ENCODE measurements at places on chromosomes 7 and 10.

DNA sequence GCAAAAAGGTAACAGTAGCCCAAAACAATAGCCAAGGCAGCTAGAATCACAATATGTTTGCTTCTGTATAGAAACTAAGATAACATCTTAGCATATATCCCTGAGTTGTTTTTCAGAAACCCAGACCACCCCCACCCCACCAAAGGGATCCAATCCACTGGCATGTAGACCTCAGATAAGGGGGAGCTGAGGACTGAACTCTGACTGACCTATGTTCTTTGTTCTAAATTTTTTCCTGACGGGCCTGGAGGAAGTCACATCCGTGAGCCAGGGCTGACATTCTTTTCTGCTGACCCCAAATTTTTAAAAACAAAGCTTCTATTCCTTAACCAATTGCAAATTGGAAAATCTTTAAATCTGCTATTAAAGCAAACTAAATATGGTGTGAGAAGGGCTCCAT, 493.9 kb upstream of the IGFBP3 start:
- DNase-seq = no peak

GRCh38 chr7:38394660-38395059, 121.2 kb upstream of the TARP start:
- no peak for DNase-seq

DNA sequence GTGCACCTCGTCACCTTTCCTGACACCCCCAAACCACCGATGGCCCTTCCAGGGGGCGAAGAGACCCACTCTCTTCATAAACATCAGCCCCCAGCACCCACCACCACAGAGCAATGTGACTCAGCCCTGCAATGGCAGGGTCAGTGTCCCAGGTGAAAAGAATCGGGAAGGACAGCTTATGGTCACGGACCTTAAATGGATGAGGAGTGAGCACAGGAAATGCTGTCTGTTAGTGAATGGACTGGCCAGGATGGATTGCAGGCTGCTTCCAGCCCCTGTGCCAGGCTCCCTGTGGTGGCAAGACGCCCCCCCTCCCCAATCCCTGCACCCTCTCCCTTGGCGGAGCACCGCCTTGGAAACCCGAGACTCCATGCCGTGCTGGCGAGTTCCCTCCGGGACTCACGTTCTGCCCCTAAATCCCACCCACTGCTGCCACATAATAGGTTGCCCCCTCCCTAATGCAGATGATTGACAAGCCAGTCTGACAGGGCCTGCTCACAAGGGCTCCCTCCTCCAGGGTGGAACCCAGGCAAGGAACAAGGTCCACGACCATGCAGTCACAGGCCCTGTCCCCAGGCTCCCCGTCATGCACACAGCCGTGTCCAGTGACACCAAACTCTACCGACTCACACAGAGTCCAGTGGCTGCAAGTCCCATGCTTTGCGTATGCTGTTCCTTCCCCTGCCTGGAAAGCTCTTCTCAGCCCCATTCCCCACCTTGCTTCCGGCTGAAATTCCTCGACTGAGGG, 7.3 kb downstream of the ASB13 start:
- DNase-seq = no peak

GRCh38 chr10:7948371-7949000, 106.0 kb upstream of the GATA3 start:
- no peak for DNase-seq

DNA sequence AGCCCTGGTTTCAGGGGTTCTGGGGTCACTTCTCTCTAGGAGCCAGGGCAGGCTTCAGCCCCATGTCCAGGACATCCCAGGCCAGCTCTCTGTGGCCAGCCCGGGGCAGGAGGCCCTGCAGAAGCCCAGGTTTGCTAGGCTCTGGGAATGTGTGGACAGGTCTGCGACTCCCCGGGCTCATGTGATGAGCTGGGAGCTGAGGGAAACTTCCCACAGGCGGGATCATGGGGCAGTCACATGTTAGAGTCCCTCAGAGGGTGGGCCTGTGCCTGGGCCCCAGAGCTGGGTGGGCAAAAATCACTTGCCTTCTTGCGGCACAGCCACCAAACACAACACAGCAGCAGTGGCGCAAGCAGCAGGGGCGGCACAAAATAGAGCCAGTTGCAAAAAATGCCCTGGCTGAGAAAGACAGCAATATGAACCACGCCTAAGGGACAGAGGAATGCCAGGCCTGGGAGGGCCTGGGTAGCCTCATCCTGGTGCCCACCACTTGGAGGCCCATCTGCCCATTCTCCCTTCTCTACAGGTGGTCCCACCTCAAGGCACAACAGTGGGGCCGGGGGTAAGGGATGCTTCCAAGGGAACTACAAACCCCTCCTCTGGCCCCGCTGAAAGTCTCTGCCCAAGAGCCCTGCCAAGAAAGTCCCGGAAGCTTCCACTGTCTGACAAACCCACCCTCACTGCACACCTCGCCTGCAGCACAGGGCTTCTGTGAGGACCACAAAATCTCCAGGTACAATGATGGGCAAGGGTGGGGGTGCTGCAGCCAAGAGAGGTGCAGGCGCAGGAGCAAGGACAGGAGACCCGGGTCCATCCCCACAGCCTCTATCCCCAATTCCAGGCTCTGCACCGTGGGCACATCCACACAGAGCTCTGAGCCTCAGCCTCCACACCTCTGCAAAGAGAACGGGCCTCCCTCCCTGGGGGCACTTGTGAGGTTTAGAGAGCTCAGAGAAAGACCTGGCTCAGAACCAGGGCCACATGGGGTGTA, 34.6 kb upstream of the ANTXRL start:
- no peak for DNase-seq

DNA sequence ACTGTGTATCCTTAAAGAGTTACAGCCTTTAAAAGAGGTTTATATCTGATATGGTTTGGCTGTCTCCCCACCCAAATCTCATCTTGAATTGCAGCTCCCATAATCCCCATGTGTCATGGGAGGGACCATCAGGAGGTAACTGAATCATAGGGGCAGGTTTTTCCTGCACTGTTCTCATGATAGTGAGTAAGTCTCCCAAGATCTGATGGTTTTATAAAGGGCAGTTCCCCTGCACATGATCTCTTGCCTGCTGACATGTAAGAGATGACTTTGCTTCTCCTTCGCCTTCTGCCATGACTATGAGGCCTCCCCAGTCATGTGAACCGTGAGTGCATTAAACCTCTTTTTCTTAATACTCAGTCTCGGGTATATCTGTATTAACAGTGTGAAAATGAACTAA, 9.7 kb downstream of the RTKN2 start:
- no peak for DNase-seq

DNA sequence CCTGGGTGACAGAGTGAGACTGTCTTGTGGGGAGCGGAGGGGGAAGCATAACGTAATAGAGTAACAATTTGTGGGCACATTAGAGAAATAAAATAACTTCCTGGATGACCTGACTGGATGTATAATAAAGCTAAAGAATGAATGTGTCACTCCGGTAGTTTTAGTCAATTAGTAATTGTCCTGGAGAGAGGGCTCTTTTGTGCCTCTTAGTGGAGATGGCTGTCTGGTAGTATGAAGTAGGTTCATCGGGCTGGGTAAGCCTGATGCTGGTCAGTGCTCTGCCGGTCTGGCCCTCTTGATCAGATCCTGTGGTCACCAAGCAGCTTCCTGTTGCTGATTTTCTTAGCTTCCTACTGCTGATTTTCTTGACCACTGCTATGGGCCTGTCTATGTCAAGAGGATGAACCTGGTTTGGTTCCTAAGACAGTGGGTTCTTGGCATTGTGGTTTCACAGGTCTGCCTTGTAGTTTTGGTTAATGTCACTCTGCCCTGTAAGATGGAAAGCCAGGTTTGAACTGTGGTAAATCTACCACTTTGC, 34.1 kb downstream of the ZRANB1 start:
- no peak for DNase-seq

DNA sequence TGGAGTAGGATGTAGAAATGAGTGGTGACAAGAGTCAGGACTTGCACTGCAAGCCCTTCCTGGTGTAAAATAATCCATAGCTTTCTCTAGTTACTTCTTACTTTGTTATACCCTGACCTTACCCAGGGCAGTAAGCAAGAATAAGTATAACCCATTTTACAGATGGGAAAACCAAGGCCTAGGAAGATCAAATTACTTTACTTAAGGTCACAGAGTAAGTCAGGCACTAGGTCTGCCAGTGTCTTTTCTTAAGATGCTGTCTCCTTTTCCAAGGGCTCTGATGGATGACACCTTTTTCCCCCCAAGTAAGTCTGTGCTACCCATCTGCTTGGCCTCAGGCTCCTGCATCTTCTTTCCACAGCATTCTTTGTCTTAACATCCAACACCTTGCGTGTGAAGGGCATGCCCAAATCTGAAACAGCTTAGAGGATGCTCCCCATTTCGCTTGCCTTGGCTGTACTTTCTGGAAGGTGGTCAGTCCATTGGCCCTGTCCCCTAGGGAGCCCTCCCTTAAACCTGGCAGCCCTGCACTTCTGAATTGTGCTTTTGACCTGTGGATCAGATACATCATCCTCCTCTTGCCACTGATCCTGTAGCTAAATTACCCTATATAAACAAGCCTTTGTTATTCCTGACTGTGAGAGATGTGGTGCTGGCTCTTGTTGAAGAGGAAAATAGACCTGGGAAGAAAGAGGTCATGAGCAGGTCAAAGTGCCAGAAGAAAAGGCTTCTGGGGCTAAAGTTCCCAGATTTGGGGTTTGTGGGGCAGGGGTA, 168.6 kb downstream of the LRMDA start:
- DNase-seq = no peak

DNA sequence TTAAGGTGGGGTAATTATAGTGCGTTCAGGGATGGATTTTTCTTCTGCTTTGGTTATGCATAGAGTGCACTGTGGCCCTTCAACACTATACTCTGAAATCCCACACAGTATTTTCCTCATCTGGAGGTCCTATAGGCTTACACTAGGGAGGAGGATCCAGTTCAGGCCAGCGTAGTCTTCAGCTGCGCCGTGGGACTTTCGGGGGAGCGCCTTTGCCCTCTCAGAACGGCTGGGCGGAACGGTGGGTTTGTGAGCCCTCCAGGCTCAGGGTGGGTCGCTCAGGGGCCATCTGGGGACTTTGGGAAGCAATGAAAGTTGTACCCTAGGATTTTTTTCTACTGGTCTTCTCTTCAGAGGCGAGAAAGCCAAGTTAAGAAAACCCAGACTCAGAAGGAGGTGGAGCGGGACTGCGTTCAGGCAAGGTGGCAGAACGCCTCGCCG, 652 bp upstream of the VPS26A start:
- no peak for DNase-seq

- DNase-seq = no peak
These were observed 28.3 kb downstream of the PPP1R3A start for GRCh38 chr7:113890331-113891030.

- DNase-seq = no peak
These were observed 16.0 kb upstream of the DNTT start for GRCh38 chr10:96288151-96288621.

DNA sequence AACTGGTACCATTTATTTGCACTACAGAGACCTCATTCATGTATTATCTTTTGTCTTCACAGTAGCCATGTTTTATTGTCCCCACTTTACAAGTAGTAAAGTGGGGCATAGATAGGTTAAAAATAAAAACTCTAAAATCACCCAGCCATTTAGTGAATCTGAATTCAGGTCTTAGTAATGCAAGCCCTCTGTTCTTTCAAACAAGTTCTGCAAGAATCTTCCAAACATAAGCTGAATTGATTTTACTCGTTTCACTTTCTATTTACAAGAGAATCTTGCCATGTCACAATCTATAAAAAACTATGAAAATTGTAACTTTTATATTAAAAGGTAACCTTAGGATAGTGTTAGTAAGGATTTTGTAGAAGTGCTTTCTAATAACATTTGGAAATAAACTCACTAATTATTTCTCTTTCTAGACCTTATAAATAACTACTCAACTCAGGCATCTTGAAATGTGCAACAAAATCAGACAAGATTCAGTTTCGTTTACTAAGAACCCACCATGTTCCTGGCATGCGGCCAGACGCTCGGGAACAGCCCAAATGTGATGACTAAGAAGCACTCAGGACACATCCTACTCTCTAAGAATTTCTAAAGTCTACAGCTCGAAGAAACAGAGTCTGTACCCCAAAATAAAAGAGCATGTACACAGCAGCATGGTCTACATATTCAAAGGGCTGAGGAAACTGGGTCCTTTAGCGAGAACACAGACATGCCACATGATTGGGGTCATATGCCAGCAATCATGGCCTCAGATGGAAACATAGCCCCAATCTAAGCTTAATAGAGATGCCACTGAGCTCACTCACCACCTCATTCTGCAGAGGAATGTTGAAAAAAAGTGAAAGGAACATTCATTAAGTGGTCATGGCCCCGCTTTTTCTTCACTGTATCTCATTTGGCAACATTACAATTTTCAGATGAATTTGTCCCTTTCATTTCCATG, 167.6 kb downstream of the AMPH start:
- peak; percentile 70 for DNase-seq

GRCh38 chr7:14377646-14378266, 388.3 kb upstream of the ETV1 start:
- DNase-seq = no peak

- no peak for DNase-seq
These were observed 24.5 kb downstream of the RBAK start for GRCh38 chr7:5070206-5070605.

- DNase-seq = no peak
These were observed 240.5 kb downstream of the ETV1 start for GRCh38 chr7:13748998-13749397.

- no peak for DNase-seq
These were observed 190.7 kb upstream of the ADO start for GRCh38 chr10:62613859-62614258.

GRCh38 chr7:20700453-20701227, 85.2 kb downstream of the ABCB5 start:
- no peak for DNase-seq

GRCh38 chr7:36790311-36790787, 66.1 kb upstream of the AOAH start:
- no peak for DNase-seq

- no peak for DNase-seq
These were observed 76.1 kb upstream of the HDAC9 start for GRCh38 chr7:18419456-18419855.

DNA sequence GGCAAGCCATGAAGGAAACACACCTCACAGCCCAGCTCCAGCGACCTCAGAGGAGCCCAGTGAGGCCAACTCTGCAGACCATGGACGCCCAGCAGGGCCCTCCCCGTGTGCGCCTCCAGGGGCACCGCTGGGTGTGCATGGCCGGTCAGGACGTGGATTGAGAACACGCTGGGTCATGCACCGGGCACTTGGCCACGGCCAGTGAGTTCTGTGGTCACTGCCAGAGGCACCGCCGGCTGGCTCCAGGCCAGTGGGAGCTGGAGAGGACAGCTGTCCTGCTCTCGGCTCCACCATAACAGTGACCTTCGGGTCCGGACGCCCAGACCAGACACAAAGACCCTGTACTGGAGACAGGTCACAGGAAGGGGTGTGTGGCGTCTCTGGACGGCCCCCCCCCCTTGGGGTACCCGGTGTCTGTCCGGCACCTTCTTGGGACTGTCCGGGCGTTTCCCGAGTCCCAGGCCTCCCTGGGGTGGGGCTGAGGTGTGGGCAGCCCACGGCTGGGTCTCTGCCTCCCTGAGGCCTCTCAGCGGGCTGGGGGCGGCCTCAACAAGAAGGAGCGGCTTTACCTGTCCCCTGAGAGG, 50.4 kb upstream of the NKX6-2 start:
- DNase-seq = no peak

- DNase-seq = no peak
These were observed 10.2 kb downstream of the KLF14 start for GRCh38 chr7:130723784-130724183.

GRCh38 chr7:2666155-2666554, 21.8 kb upstream of the AMZ1 start:
- no peak for DNase-seq

- DNase-seq = no peak
These were observed 472.6 kb upstream of the CNTNAP2 start for GRCh38 chr7:145643981-145644380.

Data from naive thymus-derived CD4-positive, alpha-beta T cell (primary cell).